ENCODE measurements at places on chromosomes 1 and 21. TPM values are rescaled to one million over a fixed set of nuclear protein-coding genes. Genes with fewer than 3 reads are reported as not detected.

The CITED4 gene
- total RNA-seq, result 3.1 TPM

The RSPH1 gene
- not detected for total RNA-seq

The SLAMF7 gene
- total RNA-seq, result 80.5 TPM

The KIF26B gene
- total RNA-seq, result 0.24 TPM

The PER3 gene
- total RNA-seq, result 3.8 TPM

The FAM177B gene
- not detected for total RNA-seq

The ERICH3 gene
- not detected for total RNA-seq

The MIS18A gene
- 21.2 TPM for total RNA-seq

The CD164L2 gene
- total RNA-seq, result not detected

The LY9 gene
- 21.4 TPM for total RNA-seq

The THEM4 gene
- total RNA-seq, result 23.2 TPM

The PRELP gene
- 0.03 TPM for total RNA-seq

The CLCA2 gene
- not detected for total RNA-seq

The ZBTB7B gene
- 76.0 TPM for total RNA-seq

All from activated T-cell treated with anti-CD3 and anti-CD28 coated beads, Interleukin-2, amount 50 U/mL, for 4 hours (primary cell).